Ammon's horn (tissue), 1 donor: ENCODE measurements at places on chromosomes 16 and 17.

DNA sequence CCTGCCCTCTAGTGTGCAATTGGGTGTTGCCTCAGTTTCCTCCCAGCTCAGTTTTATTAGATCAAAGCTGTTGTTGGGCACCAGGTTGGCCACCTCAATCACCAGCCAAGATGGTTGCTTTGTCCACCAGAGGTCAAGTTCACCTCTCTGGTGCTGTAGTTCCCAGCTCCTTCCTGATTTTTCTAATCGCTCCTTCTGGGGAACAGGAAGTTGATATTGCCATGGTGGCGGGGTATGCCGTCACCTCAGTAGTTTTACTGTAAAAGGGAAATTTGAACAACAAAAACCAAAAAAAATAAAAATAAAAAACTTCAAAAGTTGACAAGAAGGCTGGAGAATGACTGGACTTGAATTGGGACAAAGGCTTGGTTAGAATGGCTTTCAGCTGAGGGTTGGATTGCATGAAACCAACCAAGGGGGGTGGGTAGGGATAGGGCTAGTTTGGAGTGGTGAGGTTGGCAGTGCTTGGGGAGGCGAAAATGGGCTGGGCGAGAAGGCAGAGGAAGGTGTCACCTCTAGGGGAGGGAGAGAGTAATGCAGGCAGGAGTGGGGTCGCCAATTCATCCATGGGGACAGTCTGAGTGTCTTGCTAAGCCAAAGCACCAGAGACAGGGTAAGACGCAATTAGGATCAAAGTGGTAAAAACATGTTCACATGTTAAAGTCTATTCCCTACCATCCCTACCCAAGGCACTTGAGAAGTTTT lies 6.2 kb downstream of the EFNB3 start:
- DNase-seq, result no peak

DNA sequence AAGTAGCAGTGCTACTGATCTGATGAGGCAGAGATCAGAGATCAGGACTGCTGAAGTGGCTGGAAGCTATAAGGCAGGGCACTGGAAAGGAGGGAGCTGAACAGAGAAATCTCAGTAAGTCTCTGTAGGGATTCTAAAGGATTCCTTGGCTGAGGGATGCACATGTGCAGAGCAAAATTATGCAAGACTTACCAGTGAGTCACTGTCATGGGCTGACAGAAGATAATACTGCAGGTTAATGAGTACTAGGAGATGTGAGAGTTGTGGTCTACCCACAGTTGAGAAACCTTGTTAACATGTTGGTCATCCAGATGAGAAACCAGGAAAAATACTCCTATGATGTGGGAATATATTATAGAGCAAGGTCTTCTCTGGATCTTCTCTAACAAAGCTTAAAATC lies 378.1 kb downstream of the HAPSTR1 start:
- no peak for DNase-seq

DNA sequence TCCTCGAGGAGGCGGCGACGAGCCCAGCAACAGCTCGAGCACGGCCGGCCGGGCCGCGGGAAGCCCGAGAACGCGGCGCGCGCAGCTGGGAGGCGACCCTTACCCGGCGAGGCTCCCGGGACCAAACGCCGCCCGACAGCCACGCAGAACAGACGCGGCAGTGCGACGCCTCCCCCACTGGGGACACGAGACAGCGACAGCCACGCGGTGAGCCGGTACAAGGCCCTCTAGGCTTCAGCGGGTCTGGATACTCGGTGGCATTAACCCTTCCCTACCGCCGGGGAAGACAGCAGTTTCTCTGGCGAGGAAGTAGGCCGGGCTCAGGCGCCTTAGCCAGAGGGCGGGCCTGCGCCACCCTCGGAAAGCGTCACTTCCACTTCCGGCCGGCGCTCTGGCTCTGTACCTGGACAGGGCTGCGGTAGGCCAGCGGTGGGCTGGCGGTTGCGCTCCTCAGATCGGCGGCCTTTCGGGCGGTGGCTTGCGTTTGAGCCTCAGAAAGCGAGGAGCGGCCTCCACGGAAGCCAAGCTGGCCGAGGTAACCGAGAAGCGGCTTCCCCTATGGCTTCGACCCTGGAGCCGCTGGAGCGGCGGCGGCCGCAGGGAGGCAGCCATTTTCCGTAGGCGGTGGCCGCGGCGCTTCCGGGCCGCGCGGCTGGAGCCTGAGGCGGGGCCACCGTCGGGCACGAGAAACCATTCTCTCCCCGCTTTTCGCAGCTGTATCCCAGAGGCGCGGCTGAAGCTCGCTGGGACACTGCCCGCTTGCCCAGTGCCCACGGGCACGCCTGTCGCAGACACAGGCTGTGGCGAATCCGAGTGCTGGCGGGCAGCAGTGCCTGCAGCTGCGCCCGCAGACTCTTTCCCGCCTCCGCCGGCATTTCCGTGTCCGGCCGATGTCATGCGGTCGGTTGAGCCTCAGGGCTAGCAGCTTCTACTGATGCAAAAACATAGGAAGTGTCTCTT lies at the start of the genes TIGD7 and ZNF75A:
Gene TIGD7 (minus strand): TSS at position 322 of the 960 bp plus-strand sequence. CDS start 4,816 bp downstream, outside the sequence.
Gene ZNF75A (plus strand): TSS at position 389 of the 960 bp plus-strand sequence. CDS start 2,932 bp downstream, outside the sequence.
- peak; percentile 97 for DNase-seq

DNA sequence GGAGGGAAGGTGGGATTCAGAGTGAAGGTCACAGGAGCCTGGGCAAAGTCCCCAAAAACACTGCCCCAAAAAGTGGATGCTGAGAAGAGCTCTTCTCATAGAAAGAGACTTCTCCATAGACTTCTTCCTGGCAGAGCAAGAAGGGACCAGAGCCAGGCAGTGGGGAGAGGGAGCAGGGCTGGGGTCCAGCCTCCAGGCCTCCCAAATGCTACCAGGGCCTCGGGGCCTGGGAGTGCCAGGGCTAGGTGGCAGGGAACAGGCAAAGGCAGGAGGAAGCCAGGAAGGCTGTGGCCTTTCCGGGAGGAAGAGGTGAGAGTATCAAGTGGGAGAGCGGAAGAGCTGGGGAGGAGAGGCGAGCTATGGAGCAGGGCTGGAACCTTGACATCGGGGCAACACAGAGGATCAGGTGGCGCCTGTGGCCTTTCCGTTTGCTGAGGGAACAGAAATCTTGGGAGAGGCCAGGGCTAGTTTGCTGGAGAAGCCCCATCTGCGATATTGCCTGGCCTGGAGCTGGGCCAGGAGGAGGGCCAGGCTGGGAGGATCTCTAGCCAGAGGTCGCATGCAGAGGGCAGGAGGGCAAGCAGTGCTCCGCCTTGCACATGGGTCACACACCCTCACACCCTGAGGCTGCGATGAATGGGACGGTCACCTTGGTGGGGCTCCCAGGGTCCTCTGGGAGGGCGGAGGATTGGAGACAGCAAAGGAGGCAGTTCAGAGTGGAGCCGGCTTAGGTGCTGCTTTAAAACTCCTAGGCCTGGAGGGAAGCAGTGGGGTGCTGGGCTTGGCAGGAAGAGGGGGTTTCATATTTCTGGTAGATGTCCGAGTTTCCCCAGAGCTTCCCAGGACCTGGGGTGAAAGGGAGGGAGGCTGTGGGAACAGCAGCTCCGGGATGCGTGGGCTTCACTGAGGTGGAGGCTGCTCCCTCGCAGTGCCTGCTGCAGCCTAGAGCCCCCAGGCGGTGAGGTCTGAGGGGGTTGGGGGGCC lies 3.4 kb downstream of the SLC16A5 start:
- no peak for DNase-seq

- DNase-seq, result peak; percentile 26
Measured at GRCh38 chr16:52123061-52123839, 423.7 kb downstream of the TOX3 start.

GRCh38 chr16:22372882-22373661 lies 1.3 kb downstream of the CDR2 start:
- no peak for DNase-seq

DNA sequence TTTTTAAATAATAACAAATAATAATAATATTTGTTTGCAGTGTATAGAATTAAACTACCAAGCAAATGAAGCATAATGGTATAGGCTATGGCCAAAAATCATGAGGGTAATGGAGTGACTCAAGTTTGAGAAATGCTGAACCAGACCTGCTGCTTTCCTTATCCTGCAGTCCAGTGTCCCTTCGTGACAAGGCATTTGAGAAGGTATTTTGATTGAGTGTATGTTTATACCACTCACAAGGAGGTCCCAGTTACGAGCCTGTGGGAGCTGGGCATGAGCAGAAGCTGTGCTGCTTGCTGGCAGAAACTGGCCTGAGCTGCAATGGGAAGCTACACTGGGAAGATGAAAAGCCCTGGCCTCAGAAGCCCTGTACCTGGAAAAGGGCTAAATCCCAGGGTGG lies 50.3 kb downstream of the GNAO1 start:
- no peak for DNase-seq

- no peak for DNase-seq
Measured at GRCh38 chr16:81785138-81785924, 6.2 kb downstream of the PLCG2 start.

GRCh38 chr17:1109606-1110540 lies 69.9 kb downstream of the ABR start:
- no peak for DNase-seq

GRCh38 chr16:73023752-73024570 lies 24.0 kb downstream of the ZFHX3 start:
- DNase-seq, result no peak

- peak; percentile 57 for DNase-seq
Measured at GRCh38 chr16:85524630-85525419, 88.3 kb upstream of the GSE1 start.

DNA sequence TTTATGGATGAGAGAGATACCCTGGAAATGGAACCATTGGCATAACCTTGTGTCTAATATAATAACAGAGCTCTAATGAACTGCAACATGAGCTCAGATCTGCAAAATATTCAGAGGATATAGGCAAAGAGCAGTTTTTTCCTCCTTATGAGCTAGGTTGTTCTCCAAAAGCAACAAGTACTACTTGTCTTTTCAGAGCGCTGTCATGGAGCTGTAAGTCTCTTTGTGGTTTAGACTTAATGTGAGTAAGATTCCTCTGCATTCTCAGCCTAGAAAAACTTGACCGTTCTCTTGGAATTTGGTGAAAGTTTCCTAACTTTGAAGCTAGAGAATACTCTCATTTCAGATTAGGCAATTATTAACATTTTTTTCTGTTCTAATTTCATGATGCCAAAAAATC lies 85.2 kb downstream of the FTO start:
- DNase-seq, result no peak

DNA sequence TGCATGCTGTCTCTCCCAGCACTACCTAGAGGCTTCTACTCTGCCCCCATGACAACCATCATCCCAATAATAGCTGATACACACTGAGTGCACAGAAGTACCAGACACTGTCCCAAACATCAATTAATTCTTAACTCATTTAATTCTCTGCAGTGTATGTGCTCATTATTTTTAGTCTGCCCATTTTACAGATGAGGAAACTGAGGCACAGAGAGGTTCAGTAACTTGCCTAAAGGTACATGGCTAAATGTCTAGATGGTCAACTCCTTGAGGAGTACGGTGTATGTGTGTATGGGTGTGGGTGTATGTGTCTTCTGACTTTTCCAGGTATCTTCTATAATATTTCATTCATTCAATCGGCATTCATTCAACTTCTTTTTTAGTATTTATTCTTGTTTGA lies 407.9 kb downstream of the SOX9 start:
- DNase-seq, result no peak

- no peak for DNase-seq
Measured at GRCh38 chr17:2055292-2056205, 646 bp downstream of the HIC1 start.

DNA sequence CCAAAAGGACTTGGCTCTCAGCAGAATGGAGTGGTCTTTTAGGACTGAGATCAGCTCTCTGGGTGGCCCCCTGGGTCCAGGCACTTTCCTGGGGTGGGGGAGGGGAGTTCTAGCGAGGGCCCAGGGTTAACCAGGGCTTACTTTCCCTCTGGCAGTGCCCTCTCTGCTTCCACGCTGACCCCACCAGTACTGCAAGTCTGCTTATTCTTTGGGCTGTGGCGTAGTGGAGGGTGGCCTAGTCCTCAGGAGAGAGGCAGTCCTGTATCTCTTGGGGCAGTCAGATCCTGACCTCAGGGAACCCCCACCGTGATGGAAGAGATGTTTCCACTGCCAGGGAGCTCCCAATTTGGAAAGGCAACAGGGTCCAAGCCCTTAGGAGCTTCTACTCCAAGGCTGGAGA lies 79.4 kb downstream of the CCDC182 start:
- DNase-seq, result no peak

DNA sequence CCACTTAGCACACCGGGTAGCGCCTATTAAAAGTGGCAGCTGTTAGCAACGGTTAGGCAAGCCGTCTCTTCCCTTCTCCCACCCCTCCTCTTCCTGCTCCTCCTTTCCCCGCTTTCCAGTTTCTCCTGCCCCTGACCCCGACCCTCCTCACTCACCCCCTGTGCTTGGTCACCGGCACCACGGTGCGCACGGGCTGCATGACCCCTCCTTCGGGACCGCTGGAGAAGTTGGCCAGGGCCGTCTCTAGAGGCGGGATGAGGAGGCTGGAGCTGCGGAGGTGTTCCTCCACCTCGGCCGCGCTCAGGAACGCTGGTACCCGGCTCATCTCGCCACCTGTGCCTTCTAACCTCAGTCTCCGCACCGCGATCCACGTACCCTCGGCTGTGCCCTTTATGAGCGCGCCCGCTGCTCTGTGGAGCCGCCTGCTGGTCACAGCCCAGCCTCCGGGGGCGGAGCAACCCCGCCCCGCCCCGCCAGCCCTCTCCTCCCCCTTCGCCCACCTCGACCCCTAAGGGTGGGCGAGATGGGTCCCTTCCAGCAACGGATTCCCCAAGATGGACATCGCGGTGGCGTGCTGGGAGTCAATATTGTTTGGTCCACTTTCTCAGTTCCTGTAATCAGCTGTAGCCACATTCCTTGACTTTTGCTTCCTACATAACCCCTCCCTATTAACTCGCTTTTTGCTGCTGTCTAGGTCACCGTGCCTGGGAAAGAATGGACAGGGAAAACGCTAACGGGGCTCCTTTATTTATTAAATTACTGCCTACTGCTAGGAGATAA lies at the start of gene CRYM:
Gene CRYM (minus strand): TSS at position 364 of the 780 bp plus-strand sequence. CDS start 39 bp downstream, at position 325.
- peak; percentile 40 for DNase-seq

GRCh38 chr17:2137342-2138098 lies 82.6 kb downstream of the HIC1 start:
- peak; percentile 23 for DNase-seq

GRCh38 chr17:6561446-6561845 lies 5.1 kb upstream of the PITPNM3 start:
- no peak for DNase-seq

DNA sequence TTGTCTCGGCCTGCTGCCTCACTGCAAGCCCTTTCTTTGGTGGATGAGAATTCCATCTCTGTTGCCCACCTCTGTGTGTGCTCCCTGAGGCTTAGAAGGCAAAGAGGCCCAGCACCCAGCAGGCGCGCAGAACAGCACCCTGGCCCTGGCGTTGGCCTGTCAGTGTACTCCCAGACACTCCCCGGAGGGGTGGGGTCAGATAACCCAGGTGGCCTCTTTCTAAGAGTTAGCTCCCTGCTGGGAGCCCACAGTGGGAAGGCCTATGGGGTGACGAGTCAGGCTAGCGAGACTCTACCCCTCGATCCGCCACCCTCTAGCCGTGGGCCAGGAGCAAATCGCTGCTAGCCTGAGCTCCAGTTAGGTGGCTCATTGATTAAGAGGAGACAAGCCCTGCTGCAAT lies 38.1 kb downstream of the SRL start:
- DNase-seq, result no peak

DNA sequence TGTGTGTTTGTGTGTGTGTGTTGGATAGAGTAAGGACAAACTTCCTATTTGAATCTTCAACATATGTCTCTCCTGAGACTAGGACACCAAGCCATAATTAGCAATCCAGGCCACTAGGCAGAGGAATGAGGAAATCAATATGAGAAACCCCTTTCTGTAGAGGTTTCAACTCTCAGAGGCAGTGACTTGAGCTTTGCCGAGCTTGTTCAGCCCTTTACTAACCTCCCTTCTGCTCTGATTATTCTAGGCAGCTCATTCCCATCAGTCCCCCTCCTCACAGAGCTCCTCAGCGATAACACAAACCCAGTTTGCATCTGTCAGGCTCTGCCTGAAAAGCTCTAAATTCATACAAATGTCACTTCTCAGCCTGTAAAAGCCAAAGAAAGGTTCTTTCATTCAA lies 1030.3 kb downstream of the CDH8 start:
- DNase-seq, result no peak
